Neural crest cell (in vitro differentiated cells): ENCODE measurements at places on chromosomes 16 and 17. TPM values are rescaled to one million over a fixed set of nuclear protein-coding genes. Genes with fewer than 3 reads are reported as not detected.
A peak's percentile ranks its signal among the peaks of the same experiment; 100 is the strongest.

DNA sequence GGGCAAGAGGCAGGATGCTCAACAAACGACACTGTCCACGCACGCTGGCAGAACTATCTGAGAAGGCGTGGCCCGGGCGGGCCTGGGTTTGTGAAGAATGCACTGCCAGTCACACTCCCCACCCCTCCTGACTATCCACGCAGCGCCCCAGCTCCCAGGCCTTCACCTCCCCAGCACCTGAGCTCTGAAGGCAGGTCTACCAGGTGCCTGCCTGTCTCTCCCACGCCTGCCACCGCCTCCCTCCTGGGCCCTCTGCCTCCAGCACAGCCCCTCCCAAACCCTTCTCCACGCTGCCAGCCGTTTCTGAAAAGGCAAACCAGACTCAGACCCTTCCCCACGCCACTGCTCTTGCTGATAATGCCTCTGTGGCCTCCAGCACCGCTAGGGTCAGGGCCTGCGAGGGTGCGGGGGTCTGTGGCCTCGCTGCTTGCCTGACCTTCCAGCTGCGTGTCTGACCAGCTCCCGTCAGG is 11.6 kb downstream of the MYBBP1A start:
- DNase-seq, result no peak

DNA sequence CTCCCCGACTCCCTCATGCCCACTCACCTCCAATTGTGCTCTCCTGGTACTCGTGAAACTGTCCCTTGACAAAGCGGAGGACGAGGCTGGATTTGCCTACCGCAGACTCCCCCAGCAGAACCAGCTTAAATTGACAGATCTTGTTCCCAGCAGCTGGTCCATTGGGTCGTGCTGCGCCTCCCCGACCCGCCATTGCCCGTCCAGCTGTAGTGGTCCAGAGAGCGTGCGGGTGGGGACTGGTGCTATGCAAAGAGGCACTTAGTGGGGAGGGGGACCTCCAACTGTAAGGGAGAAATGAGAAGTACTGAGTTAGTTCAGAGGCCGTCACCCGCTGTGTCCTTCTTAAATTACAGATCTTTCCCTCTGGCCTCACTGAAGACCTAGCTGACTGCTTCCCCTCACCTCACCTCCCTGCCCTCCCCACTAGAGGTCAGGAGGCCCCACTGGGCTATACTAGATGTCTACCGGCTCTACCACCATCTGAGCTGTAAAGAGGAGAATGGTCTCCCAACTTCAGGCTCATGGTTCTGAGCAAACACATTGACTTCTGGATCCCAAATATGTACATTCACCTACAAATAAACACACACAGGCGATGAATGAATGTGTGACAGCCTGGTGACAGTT is 7.8 kb downstream of the HSPB9 start:
- no peak for DNase-seq

DNA sequence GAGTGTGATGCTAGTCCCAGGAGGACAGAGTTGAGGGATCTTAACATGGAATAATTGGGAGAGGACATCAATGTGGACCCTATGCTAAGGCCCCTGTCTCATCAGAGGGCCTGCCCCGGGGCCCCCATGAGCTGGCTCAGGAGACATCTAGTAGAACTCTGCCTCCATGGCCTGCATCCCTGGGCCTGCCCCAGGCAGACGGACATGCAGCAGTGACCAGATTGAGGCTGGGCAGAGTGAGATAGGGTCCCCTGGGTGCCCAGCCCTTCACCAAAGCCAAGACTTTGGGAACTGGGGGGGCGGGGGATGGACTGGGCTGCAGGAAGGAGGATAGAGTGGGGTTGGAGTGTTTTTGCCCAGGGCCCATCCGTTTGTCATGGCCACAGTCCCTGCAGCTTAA is 115.2 kb downstream of the CCDC182 start:
- DNase-seq, result no peak

DNA sequence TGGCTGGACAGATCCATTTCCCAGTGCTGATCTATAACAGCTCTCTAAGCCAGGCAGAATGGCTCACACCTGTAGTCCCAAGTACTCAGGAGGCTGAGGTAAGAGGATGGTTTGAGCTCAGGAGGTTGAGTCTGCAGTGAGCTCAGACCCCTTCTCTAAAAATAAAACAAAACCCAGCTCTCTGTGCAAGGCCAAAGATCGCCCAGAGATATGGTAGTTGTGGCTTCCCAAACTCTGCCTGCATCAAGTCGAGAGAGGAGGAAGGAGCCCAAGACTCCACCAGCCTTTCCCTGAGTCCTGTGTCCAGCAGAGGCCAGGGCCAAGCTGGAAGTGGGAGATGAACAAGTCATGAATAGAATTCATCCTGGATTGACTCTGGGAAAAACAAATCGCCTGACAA is 88.8 kb downstream of the TMEM132E start:
- no peak for DNase-seq

GRCh38 chr16:84294531-84295142 is at the start of gene WFDC1:
WFDC1 (plus strand) TSS chr16:84294878; CDS start chr16:84294972, 94 bp downstream.
- no peak for DNase-seq

- DNase-seq, result no peak
These were observed 30.7 kb upstream of the GSE1 start for GRCh38 chr16:85582229-85582991.

- peak; percentile 8 for DNase-seq
These were observed 92.3 kb downstream of the PITPNC1 start for GRCh38 chr17:67469208-67469980.

- DNase-seq, result peak; percentile 6
These were observed 1.1 kb upstream of the USP32 start for GRCh38 chr17:60392845-60393702.

- no peak for DNase-seq
These were observed 4.5 kb downstream of the FBXL19 start for GRCh38 chr16:30927789-30928378.

GRCh38 chr17:47208744-47209488 is at the start of gene MYL4:
MYL4 (plus strand) TSS chr17:47209348; CDS start chr17:47209423, 75 bp downstream.
- no peak for DNase-seq

DNA sequence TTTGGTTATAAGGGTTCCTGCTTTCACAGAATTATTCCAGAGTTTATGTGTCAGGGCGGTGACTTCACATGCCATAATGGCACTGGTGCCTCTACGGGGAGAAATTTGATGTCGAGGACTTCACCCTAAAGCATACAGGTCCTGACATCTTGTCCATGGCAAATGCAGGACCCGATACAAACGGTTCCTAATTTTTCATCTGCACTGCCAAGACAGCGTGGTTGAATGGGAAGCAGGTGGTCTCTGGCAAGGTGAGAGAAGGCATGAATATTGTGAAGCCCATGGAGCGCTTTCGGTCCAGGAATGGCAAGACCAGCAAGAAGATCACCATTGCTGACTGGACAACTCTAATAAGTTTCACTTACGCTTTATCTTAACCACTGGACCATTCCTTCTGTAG is 39.6 kb upstream of the CDRT4 start:
- no peak for DNase-seq

DNA sequence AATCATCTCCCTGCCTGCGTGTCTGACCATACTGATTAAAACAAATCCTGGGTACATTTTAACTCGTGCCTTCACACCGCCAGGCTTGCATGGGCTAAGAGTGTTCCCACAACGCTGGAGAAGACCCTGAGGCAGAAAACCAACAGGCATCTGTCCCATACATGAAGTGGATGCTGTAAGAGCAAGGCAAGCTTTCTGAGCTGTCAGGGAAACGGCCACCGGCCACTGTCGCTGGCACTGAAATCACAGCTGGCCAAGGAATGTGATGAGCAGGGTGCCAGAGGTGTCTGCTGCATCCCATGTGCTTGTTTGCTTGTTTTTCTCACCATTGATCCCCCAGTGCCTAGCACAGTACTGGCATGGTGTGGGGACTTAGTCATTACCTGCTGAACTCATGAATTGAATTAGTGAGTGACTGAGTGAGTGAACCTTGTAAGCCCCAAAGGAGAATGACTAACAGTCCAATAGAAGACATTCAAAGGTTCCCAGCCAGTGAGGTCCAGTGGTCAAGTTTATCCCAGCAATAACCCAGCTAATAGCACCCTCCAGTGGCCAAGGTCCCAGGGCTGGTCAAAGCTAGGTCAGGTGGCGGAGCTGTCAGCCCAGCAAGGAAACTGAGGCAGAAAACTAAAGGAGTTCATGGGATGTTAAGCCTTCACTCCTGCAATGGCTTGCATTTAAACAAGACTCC is 92.7 kb upstream of the CDH5 start:
- DNase-seq, result no peak

DNA sequence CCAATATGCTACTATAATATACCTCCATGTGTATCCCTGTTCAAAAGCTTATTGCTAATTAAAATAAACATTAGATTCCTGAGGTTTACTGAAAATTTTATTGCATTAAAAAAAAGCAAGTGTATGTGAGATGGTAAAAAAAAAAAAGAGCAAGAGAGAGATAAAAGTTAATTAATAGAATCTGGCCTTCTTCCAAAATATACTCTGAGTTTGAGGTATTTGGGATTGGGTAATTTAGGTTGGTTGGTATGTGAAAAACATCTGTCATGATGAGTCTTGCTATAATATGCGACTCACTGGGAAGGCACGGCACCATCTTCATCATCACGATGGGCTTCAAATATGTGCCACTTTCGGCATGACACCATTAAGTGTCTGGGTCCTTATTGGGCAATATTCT is 711.1 kb upstream of the SOX9 start:
- DNase-seq, result no peak

EVPLL gene
- not detected in 2 replicates for total RNA-seq

KRTAP2-1 gene
- total RNA-seq, result not detected in 2 replicates

MRC2 gene
- 28.2 and 30.7 TPM in 2 replicates for total RNA-seq

MT1G gene
- total RNA-seq, result not detected in 2 replicates

CBX2 gene
- 95.4 and 101 TPM in 2 replicates for total RNA-seq
